ENCODE measurements at places on chromosomes 7 and 10. TPM values are rescaled to one million over a fixed set of nuclear protein-coding genes. Genes with fewer than 3 reads are reported as not detected.

Gene INA
- total RNA-seq, result not detected

Gene OR2A12
- not detected for total RNA-seq

- peak; percentile 91 for DNase-seq
Observed at GRCh38 chr10:62050893-62051433, 149.5 kb downstream of the ARID5B start.

DNA sequence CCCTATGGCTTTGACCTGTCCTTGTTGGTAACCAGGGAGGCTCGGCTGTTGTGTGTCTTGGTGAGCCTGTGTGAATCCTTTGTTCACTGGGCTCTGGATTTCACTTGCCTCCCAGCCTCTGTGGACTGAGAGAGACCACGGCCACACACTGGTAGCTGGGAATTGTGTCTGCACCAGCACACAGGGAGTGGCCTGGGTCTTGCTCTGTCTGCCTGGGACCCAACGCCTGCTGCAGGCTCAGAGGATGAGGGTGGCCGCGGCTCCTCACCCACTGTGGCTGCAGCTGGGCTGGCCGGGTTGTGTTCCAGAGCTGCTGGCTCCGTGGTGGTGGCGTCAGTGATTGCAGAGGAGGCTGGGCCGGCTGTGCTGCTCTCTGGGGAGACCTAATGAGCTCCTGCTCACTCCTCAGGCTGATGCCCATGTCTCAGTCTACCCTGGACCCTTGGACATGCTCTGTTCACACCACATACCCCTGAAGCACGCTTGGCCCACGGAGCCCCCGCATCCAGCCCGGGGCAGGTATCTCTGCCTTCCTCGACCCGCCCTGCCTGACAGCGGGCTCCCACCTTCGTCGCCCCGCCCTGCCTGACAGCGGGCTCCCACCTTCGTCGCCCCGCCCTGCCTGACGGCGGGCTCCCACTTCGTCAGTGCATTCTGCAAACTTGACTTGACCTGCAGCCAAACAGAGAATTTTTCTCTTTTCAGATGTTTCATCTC lies 328.5 kb downstream of the ADARB2 start:
- DNase-seq, result no peak

DNA sequence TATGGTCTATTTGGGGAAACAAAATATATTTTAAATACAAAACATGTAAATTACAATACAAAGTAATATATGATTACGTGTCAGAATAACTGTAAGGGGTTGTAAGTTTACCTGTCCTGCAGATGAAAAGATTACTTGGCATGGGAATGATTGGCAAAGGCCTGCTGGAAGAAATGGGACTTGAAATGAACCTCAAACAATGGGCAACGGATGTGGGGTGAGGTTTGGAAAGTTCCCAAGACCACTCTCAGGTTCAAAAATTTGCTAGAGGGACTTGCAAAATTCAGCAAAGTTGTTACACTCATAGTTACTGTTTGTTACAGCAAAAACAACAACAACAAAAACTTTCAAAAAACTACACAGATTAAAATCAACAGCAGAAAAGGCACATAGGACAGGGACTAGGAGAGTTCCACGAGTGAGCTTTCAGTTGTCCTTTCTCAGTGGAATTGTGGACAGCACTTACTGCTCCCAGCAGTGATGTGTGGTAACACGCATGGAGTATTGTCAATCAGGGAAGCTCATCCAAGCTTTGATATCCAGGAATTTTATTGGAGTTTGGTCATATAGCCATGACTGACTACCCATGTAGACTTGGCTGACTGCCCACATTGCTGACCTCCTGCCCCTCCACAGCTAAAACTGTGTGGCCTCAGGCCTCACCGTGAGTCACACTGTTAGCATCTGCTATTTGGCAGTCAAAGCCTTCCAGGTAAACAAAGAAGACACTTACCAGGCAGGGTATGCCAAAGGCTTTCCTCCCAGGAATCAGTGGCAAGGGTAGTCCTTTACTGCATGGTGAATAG lies 43.8 kb downstream of the EXOC6 start:
- DNase-seq, result peak; percentile 71

Gene POLR2J3
- 26.7 TPM for total RNA-seq

- DNase-seq, result no peak
Observed at GRCh38 chr10:24382979-24383663, 174.2 kb downstream of the KIAA1217 start.

DNA sequence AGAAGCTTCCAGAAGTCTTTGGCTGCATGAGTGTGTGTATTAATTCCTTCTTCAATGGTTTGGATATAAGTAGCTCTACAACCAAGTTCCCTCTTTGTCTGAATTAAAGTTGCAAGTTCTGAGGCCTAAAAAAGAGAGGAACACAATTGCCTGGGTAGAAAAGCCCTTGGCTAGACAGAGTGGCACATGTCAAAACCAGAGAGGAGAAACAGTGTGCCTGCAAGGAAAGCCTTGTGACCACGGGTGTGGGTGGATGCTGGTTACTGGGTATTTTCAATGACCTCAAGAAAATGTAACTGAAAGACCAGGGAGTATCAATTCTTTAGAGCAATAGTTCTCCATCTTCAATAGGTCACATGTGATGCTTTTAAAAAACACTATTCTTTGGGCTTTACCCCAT lies 148.3 kb downstream of the SVIL start:
- no peak for DNase-seq

Gene IDI2
- total RNA-seq, result not detected

Gene AGAP9
- 3.5 TPM for total RNA-seq

Gene MCU
- total RNA-seq, result 160 TPM

DNA sequence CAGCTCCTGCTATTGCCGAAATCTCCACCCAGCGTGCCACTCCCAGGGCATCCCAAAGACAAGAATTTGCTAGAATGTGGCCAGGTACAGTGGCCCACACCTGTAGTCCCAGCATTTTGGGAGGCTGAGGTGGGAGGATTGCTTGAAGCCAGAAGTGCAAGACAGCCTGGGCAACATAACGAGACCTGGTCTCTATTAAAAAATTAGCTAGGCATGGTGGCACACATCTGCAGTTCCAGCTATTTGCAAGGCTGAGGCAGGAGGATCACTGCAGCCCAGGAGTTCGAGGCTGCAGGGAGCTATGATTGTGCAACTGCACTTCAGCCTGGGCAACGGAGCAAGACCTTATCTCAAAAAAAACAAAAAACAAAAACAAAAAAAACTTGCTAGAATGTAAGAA lies 73.3 kb upstream of the LYZL2 start:
- DNase-seq, result no peak

Gene DNAJC12
- total RNA-seq, result 5.8 TPM

DNA sequence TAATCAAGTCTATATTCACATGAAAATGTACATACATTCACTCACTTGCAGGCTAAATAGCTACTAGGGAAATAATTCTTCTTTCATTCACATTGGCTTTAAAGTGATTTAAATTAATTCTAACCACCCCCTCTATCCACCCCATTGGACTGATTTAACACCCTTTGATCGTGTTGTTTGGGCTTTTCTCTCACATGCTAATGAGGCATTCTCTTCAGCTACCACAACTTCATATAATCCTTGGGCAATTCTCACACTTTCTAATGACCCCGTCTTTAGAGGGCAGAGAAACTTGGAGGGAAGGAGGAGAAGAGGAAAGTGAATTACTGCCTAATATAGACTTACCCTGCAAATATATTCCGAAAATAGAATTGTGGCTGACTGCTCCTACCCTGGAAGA lies 24.6 kb downstream of the GRM3 start:
- no peak for DNase-seq

- peak; percentile 33 for DNase-seq
Observed at GRCh38 chr10:100886091-100886490, 26.7 kb upstream of the SLF2 start.

DNA sequence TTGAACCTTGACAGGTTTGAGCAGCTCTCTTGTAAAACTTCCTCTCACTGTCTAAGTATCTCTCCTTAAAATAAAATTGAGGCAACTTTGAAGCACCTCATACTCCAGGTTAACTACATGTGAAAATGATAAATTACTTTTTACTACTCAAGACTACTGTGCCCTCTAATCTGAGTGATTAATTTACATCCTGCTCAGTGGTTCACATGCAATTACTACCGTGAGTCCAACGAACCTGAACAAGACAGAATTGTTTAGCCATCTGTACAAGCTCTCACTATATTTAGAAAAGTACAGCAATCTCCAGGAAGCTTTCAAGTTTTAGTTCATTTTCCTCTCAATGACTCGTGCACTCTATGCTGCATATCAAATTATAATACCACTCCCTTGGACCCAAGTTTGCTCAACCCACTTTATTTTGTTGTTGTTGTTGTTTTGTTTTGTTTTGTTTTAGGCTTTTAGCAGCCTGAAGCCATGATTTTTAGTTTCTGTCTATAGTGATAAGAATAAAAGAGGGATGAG lies 21.2 kb downstream of the PDE1C start:
- no peak for DNase-seq

DNA sequence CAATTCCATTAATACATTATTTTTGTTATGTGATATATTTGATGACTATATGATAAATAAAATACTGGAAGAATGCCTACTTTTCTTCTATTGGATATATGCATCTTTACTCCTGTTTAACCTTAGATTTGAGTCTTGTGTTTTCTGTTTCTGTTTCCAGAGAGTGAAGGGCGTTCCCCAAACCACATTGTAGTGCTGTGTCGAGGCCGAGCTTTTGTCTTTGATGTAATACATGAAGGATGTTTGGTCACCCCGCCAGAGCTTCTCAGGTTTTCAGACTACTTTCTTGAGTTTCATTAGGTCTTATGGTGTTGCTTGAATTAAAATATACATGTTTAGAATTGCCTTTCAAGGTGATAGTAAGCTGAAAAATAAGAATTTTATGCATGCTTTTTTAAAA lies 23.8 kb downstream of the CROT start:
- peak; percentile 6 for DNase-seq

DNA sequence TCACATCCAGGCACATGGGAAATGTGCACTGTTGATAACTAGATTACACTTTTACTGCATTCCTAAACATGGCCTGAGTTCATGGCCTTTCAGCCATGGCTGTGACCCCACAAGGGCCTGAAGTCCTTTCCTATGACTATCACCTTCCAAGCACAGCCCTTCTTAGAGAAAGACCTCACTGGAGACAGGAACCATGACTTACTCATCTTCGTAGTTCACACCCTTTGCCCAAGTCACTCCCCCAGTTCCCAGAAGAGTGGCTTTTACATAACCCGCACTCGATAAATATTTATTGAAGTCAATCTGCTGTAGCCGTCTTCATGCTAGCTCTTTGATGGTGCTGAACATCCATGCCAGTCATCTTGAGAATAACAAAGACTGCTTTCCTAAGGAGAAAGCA lies 632.5 kb upstream of the NRP1 start:
- no peak for DNase-seq

DNA sequence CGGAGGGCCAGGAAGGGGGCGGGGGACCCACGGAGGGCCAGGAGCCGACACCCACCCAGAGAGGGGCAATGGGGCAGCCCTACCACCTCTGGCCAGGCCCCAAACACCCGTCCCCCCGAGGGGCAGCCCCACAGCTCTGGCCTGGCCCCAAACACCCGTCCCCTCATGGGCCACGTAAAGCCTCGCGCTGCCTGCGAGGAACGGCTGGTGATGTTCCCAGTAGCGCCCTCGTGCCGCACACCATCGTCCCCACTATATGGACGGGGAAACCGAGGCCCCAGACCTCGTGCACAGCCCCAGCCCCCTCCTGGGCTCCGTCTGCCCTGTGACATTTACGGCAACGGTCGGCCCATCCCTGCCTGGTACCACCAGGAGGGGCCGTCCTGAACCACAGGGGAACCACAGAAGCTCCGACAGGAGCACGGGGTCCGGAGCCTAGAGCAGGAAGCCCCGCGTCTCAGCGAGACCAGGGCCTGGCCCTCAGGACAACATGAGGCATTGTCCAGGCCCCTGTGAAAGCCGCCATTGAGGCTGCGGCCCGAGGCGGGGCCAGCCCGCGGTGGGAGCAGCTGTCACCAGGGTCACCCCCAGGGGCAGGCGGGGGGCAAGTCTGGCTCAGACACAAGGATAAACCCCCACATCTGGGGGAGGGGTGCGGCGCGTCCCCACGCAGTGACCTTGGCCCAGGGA lies 35.6 kb downstream of the GET4 start:
- no peak for DNase-seq

GRCh38 chr10:27746397-27747095 lies 927 bp upstream of the MKX start:
- no peak for DNase-seq

Gene RBM20
- total RNA-seq, result 2.6 TPM

GRCh38 chr7:140062118-140062527 lies 628 bp downstream of the PARP12 start:
- no peak for DNase-seq

Gene GDF2
- not detected for total RNA-seq

DNA sequence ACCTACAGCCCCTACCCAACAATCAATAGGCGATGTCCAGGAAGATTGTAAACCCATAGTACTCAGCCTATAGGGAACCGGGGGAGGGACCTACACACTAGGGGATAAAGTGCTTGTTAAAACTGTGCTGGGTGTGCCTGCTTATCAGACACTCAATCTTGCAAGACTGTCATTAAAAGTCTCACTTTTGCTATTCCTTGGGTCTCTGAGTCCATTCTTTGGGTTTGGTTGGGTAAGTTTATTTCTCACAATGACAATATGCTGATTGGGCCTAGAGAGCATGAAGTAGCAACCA lies 45.6 kb downstream of the PTPRE start:
- DNase-seq, result no peak

DNA sequence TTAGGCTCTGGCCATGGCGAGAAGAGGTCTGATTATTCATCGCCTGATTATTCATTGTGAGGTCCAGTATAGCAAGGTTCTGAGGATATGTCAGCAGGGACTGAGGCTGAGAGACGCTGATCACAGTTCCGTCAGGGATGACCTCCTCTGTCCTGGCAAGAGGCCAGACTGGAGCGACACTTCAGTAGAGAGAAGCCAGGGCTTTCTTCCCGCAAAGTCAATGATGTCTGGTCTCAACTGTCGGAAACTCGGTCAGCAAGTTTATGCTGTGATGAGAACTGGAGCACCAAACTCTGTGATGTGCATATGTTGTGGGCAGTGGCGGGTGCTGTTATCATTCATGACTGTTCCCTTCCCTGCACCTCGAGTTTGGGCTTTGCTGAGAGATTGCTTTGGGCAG lies 29.0 kb upstream of the GNA12 start:
- no peak for DNase-seq

DNA sequence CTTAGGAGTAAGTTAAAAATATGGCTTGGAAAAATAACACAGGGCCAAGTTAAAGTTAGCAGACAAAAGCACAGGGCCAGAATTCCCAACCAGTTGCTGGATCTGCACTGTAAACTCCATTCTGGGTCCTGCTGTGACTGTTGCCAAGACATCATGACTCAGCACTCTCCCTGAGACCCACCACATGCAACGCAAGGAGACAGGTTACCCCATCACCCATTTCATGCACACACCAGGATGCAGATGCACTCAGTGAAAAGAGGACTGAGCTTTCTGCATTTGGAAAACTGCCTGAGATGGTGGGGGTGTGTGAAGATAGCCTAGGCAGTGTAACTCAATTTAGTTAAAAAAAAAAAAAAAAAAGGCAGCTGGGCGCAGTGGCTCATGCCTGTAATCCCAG lies 97.6 kb upstream of the ZNF438 start:
- peak; percentile 69 for DNase-seq

DNA sequence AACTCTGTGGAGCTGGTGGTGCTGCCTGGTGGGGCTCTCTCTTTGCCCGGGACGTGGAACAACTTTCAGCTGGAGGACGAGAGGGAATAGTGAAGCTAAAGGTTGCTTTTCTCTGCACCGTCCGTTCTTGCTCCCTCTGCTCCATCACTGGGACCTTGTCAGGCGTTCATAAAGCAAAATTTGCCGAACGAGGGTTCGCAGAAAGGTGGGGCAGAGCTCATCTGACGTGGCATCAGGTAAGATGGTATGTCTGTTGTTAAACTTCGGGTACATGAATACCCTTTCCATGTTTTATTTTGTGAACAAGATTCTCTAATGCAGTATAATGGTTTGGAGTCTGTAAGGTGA lies 416 bp downstream of the BBS9 start:
- no peak for DNase-seq

Gene TYSND1
- total RNA-seq, result 14.7 TPM

- DNase-seq, result no peak
Observed at GRCh38 chr10:114479307-114479706, 75.0 kb upstream of the AFAP1L2 start.

Data from myocyte (in vitro differentiated cells).